ENCODE measurements at places on chromosomes 1 and 21. TPM values are rescaled to one million over a fixed set of nuclear protein-coding genes. Genes with fewer than 3 reads are reported as not detected.

Gene HFM1
- total RNA-seq = not detected

Gene KIF21B
- total RNA-seq = 4.4 TPM

Gene AHCTF1
- total RNA-seq = 46.8 TPM

Gene TACSTD2
- 178 TPM for total RNA-seq

Gene CORT
- 0.14 TPM for total RNA-seq

Gene TRIM63
- total RNA-seq = 0.07 TPM

Gene DCAF6
- 67.8 TPM for total RNA-seq

Measured in nasal cavity respiratory epithelium epithelial cell of viscerocranial mucosa (primary cell).